ENCODE measurements at places on chromosomes 7 and 10.
A peak's percentile ranks its signal among the peaks of the same experiment; 100 is the strongest.

DNA sequence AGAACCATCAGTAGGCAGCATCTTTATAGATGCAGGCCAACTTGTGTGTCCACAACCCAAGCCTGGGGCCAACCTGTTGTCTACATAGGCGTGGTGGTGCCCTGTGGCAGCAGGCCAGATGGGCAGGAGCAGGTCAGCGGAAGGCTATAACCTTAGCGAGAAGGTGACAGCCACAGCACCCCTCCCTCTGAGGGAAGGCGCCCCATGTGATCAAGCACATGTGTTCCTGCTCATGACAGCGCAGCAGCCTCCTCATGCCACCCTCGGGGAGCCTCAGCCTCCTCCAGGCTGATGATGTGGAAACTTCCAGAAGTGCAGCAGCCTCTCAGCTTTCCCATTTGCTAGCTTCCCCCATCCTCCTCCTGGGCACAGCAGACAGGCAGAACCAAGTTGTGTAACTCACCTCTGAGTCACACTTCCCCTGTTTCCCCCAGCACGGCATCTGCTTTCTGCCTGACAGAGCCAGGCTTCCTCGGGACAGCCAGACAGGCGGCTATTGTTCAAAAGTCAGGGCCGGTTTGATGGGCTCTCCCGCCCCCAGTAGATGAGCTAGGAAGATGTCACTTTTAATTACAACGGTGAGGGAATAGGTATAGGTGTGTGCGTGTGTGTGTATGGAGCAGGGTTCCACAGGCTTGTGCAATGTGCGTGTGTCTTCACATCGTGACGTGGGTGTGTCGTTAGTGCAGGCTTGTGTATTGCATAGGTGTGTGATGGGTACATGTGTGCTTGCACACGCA is 312.0 kb upstream of the ZMIZ1 start:
- peak; percentile 73 for DNase-seq

DNA sequence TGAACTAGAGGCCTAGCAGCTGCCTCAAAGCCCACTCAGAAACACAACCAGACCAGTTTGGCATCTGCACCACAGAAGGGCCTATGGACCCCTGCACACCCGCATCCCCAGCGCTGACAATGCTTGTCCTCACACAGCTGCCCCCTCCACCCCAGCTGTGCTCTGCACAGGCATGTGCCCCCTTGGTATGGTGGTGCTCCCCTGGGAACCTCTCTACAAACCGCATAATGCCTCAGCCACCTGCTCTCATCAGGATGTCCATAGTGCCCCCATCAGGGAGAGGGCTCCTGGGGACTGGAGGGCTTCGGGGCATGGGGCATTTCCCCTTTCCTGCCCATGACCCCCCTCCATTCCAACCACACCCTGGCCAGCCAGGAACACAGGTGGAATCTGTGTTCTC is 347.5 kb downstream of the GRID1 start:
- DNase-seq: peak; percentile 41

DNA sequence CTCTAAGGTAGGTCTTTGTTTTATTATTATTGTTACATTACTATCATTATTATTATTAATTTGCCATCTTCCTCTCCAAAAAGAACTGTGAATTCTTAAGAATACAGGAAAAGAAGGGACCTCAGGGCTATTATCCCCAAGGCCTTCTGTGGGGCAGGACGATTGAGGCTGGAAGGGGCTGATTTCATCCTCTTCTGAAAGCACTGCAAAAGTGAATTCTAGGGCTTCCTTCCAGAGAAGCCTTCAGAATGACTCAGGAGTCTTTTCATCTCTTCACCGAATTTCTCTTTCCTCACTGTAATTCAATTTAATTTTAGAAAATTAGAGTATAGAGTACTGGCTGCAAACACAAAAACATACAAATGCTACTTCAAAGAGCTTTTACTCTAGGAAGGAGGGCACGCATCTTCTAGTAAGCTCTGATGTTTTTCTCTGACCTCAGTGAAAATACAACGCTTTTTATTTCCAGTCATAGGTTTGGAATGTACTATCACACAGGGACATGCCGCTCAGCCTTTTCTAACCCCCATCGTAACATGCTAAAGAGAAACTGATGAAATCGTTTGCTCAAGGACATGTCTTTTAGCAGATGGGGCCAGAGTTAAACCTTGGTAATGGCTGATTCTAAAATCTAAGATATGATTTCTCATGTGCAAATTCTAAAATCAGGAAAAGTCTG is 280.2 kb upstream of the PITRM1 start:
- DNase-seq: no peak

DNA sequence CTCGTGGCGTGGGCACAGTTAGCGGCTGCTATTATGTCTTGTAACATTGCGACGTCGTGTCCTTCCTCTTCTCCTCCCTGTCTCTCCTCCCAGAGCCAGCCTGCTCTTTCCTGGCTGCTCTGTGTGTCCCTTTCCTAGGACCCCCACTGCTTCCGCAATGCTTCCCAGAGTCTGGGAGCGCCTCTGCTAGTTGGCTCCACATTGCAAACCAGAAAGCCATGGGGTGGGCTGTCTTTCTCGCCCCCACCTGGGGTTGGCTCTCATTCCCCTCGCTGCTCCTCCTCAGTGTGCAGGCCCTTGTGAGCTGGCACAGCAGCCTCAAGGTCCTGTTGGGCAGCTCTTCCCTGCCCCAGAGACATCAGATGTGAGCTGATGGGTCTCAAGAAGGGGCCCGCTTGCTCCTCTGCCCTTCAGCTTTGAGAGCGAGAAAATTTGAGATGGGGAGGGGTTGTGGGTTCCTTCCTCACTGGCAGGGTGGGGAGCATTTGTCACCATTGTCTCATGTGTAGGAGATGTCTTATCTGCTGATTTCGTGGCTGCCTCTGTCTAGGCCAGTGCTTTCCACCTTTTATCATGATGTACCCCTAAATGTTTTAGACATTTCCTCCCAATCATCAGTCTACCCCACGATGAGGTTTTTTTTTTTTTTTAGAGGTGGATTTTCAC is 3.3 kb downstream of the ADAMTS14 start:
- DNase-seq: no peak

GRCh38 chr10:13365831-13366230 is 17.7 kb upstream of the SEPHS1 start:
- no peak for DNase-seq

DNA sequence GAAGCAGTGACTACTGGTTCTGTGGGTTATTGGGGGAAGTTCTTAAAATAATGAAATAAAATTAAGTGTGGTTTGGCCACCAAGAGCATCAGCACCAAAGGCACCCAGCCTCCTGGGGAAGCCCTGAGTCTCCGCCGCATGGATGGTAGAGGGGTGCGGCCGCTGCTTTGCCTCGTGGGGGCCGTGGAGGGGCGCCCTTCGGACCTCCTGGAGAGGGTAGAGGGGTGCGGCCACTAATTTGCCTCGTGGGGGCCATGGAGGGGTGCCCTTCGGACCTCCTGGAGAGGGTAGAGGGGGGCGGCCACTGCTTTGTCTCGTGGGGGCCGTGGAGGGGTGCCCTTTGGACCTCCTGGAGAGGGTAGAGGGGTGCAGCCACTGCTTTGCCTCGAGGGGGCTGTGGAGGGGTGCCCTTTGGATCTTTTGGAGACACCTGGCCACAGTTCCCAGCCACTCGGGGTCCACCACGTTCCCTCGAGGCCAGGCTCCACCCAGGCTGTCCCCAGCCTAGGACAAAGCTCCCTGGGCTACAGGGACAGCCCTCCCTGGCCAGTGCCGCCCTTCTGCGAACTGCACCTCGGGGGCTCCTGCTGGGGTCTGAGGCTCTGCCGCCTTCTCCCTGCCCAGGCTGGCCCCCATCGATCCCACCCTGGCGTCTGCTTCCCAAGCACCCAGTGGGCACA is 535.1 kb downstream of the PTPRN2 start:
- DNase-seq: no peak

DNA sequence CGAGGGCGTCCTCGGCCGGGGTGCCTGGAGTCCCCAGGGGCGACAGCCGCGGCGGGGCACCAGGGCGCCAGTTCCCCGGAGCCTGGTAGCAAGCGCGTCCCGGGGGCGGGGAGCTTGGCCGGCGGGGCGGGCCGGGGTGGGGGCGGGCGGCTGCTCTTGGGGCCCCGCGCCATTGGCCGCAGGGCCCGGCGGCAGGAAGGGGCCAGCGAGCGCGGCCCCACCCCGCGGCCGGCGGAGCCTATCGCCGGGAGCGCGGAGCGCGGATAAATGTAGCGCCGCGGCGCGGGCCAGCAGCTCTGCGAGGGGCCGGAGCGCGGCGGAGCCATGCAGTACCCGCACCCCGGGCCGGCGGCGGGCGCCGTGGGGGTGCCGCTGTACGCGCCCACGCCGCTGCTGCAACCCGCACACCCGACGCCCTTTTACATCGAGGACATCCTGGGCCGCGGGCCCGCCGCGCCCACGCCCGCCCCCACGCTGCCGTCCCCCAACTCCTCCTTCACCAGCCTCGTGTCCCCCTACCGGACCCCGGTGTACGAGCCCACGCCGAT is at the start of gene HHEX:
TSS of gene HHEX (plus strand) at position 293 of the 548 bp plus-strand sequence. CDS start at position 325, 32 bp downstream.
- peak; percentile 86 for DNase-seq

DNA sequence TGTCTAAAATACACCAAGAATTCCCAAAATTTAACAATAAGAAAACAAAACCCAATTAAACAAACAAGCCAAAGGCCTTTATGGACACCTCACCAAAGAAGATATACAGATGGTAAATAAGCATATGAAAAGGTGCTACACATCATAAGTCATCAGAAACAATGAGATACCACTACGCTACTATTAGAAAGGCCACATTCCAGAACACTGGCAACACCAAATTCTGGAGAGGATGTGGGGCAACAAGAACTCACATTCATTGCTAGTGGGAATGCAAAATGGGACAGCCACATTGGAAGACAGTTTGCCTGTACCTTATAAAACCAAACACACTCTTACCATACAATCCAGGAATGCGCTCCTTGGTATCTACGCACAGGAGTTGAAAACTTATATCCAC is 291.4 kb downstream of the TNS3 start:
- DNase-seq: no peak

DNA sequence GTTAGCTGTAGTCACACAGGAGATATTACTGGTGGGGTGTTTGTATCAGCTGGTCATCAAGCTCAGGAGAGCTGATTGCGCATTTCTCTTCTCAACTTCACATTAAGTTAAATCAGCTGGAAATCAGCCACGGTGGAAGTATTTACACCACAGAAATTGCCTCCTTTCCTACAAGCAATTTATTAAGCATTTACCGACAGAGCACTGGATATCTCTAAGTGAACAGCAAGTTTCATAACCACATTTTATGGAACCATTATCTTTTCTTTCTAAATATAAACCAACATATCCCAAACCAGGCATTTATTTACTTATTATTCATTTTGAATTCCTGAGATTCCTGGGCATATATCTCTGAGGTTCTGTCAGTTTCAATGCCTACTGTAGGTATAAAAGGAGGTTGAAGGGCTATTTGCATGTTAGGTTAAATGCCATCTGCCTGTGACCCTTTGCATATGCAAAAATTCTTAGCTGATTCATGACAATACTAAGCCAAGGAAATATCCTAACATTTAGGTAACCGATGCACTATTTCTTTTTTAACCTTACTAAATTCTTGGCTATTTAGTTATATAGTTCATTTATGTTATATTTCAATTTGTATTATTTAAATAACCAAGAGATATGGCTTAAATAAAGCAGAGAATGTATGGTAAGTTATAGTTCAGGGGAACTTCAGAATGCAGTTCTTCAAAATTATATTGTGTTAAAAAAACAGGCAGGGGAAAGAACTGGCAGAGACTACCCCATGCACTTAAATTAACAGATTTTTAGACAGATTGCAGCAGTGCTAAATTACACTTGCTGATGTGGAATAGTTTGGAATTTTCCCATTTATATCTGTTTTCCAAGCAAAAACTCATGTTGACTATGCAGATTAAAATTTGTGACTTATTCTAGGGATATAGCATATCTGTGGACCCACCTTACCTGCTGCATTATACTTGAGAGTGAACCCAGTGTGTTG is 56.8 kb downstream of the DYNC1I1 start:
- no peak for DNase-seq
